Activated CD8-positive, alpha-beta T cell treated with anti-CD3 and anti-CD28 coated beads, Interleukin-2, amount 10 ng/mL, durations not matched to agents 7 days and 5 days (primary cell): ENCODE measurements at places on chromosomes 3 and 15. TPM values are rescaled to one million over a fixed set of nuclear protein-coding genes. Genes with fewer than 3 reads are reported as not detected.

GRCh38 chr15:33392453-33392852, 81.7 kb downstream of the RYR3 start:
- no peak for DNase-seq

- DNase-seq: no peak
Observed at GRCh38 chr15:35000511-35000910, 12.4 kb upstream of the ZNF770 start.

GRCh38 chr15:66039117-66039871, 170.0 kb downstream of the RAB11A start:
- DNase-seq: no peak

- DNase-seq: no peak
Observed at GRCh38 chr3:2976212-2976611, 134.0 kb downstream of the IL5RA start.

- no peak for DNase-seq
Observed at GRCh38 chr3:16904423-16905417, 20.0 kb downstream of the PLCL2 start.

GRCh38 chr3:10561946-10562560, 56.7 kb upstream of the ATP2B2 start:
- DNase-seq: no peak

DNA sequence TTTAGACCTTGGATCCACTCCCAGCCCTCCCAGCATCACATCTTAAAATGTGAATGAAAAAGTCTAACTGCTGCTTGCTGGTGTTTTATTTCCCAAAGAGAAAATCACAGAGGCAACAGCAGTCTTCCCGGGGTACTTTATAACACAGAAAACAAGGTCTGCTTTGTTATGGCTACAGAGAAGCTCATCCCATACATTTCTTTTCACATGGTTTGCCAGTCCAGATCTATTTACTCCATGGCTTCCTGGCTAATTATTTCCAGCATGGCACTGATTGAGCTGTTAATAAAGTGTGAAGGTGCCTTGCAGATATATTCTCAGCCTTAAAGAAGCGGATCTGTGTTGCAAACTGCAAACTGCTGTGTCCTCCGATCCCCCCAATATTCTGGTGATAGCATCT, 466.1 kb upstream of the CFAP20DC start:
- no peak for DNase-seq

GRCh38 chr15:66486887-66487286, 10.7 kb downstream of the SNAPC5 start:
- no peak for DNase-seq

DNA sequence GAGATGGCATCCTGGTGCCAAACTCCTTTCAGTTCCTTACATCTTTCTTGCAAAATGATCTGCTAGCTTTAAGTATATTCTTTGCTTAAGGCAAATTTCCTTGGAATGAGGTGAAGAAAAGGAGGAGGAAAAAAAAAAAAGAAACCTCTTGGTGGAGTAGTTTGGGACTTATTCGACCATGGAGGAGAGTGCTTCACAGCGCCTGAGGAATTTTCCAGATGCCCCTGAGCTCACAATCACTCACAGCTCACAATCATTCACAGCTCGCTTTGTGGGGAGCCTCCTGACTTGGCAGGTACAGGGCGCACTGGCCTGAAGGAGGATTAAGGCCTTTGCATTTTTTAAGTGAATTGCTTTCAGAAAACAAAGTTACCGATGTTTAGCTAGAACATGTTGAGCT, 53.9 kb downstream of the BOC start:
- DNase-seq: no peak

Gene GOLGA8R
- total RNA-seq: 9.5 TPM

Gene GOLGA6L1
- not detected for total RNA-seq

Gene COL6A5
- total RNA-seq: not detected

Gene FAH
- 41.8 TPM for total RNA-seq
